ENCODE measurements at places on chromosomes 1 and 21.
A peak's percentile ranks its signal among the peaks of the same experiment; 100 is the strongest.

- DNase-seq: no peak
Measured at GRCh38 chr1:81287411-81288080, 513.2 kb upstream of the ADGRL2 start.

DNA sequence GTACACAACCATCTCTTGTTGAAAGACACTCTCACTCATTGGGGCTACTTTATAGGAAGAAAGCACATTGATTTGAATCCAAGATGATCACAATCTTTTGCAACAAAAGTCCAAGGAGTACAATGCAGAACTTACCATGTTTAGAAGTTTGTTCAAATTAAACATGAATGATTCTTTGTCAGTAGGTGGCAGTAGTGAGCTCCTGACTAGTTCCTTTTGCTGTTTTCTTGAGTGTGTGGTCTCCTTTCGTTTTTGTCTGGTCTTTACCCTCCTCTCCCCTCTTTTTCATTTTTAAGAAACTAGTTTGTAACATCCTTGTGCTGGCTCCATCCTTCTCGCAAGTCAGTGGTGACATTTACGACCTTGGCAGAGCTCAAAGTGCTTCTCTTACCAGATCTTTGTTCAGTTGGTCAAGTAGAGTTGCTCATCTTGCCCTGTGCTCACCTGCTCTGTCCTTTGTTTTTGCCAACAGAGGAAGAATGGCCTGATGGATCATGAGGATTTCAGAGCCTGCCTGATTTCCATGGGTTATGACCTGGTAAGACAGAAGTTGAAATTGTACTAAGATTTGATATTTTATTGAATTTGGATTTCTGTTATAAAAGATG, 35.7 kb upstream of the MTR start:
- peak; percentile 58 for DNase-seq

- no peak for DNase-seq
Measured at GRCh38 chr1:223133306-223133823, 9.7 kb downstream of the TLR5 start.

GRCh38 chr1:25529518-25530185, 13.8 kb upstream of the LDLRAP1 start:
- DNase-seq: no peak

GRCh38 chr1:155913969-155914757, 3.0 kb upstream of the RIT1 start:
- DNase-seq: no peak

DNA sequence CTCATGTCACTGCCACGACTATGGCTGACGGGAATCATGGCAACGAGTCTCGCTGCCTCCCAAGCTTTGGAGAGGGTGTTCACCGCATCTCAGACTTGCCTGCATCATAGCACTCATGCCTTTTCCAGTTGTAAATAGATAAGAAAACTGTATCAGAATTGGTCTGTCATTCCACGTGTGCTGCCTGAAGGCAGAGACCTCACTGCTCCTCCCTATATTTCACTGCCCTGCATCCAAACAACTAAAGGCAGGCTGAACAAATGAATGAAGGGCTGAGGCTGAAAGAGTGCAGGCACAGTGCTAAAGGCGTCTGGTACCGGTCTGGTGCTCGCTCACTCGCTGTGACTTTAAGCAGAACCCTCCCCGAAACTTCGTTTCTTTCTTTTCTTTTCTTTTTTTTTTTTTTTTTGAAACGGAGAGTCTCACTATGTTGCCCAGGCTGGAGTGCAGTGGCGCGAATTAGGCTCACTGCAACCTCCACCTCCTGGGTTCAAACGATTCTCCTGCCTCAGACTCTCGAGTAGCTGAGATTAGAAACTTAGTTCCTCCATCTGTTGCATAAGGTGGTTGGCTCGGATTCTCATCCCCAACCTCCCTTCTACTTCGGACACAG, 542 bp downstream of the EIF2B3 start:
- DNase-seq: no peak

DNA sequence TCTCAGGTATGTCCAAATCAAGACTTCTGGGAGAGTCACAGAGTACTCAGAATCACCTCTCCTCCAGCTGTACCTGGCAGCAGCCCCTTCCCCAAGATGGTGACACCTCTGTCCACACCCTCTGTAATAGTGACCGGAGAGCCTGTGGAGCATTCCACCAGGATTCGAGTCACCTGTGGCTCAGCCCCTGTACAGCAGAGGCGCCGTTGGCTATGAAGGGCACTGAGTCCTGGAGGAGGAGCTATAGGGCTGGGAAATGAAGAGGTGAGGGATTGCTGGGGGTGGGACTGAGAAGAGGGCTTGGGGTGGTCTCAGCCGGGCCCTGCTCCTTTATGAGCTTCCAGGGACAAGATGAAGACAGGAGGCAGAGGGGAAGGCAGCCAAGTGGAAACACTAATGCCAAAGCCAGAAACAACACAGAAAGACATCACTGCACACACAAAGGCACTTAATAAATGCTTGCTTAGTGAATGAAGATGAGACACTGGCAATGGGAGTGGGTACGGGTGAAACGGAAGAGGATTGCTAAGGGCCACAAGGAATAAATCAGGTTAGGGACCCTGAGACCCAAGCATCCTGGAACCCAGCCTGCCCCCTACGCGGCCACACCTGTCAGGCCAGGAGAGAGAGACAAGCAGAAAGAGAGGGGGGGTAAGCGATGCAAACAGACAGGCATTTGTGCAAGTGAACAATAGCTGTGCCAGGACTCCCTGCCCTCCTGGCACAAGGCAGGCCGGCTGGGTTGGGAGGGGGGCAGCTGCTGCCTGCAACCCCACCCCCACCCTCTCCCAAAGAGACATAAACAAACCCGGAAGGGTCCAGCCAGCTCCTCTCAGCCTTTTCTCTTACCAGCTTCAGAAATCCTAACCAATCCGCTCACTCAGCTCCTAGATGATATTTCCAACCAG, 3.9 kb downstream of the ARHGEF2 start:
- no peak for DNase-seq

All from NT2/D1 (cell line).